ENCODE measurements at places on chromosomes 1 and 21.
A peak's percentile ranks its signal among the peaks of the same experiment; 100 is the strongest.

DNA sequence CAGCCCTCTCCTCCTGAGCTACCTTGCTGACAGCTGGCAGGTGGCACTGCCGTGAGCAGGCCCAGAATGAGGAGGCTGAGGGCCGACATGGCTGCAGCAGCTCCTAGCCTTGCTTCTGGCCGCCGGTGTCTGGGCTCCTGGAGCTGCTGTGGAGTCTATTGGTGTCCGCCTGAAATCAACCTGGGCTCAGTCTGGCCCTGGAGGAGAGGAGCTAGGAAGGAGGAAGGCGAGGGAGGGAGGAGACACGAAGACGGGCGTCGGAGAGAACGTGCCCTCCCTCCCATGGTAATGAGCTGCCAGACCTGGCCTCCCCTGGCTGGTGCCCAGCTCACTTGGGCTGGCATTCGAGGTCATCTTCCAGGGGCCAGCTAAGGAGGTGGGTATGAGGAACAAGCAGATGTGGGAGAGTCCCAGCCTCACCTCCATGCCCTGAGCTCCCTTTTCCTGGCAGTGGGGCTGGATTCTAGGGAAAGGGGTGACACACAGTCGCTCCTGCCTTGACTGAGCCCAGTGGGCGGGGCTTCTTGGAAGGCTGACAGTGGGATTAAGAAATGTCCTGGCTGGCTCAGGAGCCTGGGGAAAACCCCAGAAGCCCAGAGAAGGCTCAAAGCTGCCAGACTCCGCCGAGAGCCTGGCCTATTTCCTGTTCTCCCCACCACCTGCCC lies at the start of gene PDZK1IP1:
PDZK1IP1 (minus strand) TSS at position 193 of the 665 bp plus-strand sequence; CDS start at position 89, 104 bp downstream.
- no peaks in the 10 kb centered on the region for H3K36me3 ChIP-seq
- H3K4me3 ChIP-seq: peak within 1 kb of the TSS; percentile 33
- H3K27ac ChIP-seq: peak within 1 kb of the TSS; percentile 81
- H3K4me1 ChIP-seq: peaks cover 36% of the 10 kb centered on the region
- H3K27me3 ChIP-seq: no peaks in the 10 kb centered on the region
- no peak for DNase-seq

- H3K27ac ChIP-seq: no peak overlapping the region
- no peaks in the 10 kb centered on the region for H3K27me3 ChIP-seq
Observed at GRCh38 chr1:81186261-81186660, 614.5 kb upstream of the ADGRL2 start.

GRCh38 chr1:111778541-111779051 lies 22.9 kb downstream of the DDX20 start:
- peaks cover 6% of the 10 kb centered on the region for H3K36me3 ChIP-seq
- DNase-seq: no peak
- no peaks in the 10 kb centered on the region for H3K4me1 ChIP-seq
- H3K27ac ChIP-seq: no peak overlapping the region
- no peak overlapping the region for H3K4me3 ChIP-seq

DNA sequence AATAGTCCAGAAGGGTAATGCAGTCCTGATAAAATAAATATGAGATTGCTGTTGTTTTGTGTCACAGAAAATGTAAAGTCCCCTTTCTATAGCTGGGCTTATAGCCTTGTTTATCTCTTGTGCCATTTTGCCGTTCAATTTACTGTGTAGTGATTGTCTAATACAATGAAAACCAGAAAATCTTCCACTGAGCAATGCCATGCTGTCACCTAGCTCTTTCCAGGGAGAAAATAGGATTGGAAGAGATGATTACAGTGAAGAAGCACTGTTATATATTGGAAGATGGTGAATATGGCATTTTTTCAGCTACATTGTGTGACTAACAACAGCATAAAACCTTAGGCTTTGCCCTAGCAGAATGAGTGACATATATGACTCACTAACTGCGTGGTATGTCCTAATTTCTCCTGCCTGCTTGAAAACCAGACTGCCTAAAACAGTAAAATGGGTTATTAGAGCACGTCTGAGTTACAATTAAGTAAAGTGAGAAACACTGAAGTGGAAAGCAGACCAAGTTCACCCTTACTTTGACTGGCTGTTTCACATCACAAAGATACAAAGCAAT lies 332.4 kb upstream of the ZP4 start:
- H3K36me3 ChIP-seq: no peaks in the 10 kb centered on the region
- H3K4me1 ChIP-seq: peaks cover 30% of the 10 kb centered on the region
- H3K27me3 ChIP-seq: no peaks in the 10 kb centered on the region
- no peak overlapping the region for H3K4me3 ChIP-seq

GRCh38 chr1:67514786-67515185 lies 84.6 kb upstream of the SERBP1 start:
- no peaks in the 10 kb centered on the region for H3K4me1 ChIP-seq
- no peak overlapping the region for H3K27ac ChIP-seq
- DNase-seq: no peak
- no peaks in the 10 kb centered on the region for H3K36me3 ChIP-seq

DNA sequence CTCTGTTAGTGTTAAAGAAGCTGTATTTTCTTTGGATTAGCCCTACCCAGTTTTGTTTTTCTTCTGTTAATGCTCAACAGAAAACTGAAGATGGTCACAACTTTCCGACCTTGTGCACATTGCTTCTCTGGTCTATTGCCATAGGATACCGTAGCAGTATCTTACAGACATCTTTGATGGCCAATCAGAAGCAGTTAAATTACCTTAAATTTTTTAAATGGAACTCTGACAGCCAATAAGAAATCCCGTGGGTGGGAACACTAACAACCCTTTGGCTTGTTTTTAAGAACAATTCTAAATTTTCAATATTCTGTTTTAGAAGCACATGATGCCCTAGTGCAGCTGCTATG lies 17.2 kb downstream of the NFYC start:
- no peak for DNase-seq
- peak overlapping the region; percentile 84 for H3K27ac ChIP-seq
- no peaks in the 10 kb centered on the region for H3K36me3 ChIP-seq

GRCh38 chr1:67338642-67339041 lies 31.0 kb downstream of the IL12RB2 start:
- no peak overlapping the region for H3K4me3 ChIP-seq
- H3K4me1 ChIP-seq: peaks cover 4% of the 10 kb centered on the region
- H3K27me3 ChIP-seq: no peaks in the 10 kb centered on the region
- H3K27ac ChIP-seq: no peak overlapping the region

GRCh38 chr1:44499306-44499705 lies 94.3 kb downstream of the RNF220 start:
- no peak overlapping the region for H3K4me3 ChIP-seq
- no peak overlapping the region for H3K27ac ChIP-seq
- H3K36me3 ChIP-seq: no peaks in the 10 kb centered on the region
- DNase-seq: no peak

GRCh38 chr1:159113596-159114433 lies 37.2 kb upstream of the AIM2 start:
- H3K27ac ChIP-seq: peak overlapping the region; percentile 58
- no peak for DNase-seq
- H3K27me3 ChIP-seq: no peaks in the 10 kb centered on the region

DNA sequence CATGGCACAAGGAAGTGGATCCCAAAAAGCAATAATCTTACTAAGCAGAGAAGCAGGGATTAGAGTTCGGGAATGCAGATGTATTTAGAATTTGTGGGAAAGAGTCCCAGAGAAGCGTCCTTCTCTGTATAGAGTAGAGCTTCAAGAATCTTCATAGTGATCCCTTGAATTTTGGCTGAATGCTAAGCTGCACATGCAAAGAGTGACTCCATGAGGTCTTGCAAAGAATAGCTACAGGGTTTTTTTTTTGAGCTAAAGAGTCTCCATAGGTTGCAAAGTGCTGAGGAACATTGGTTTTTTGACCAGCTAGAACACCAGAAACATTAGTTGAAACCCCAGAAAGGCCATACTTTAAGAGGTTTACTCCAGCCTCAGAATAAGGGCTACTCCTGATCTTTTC lies 206.7 kb downstream of the CTH start:
- no peaks in the 10 kb centered on the region for H3K4me1 ChIP-seq
- H3K27me3 ChIP-seq: no peaks in the 10 kb centered on the region
- no peak for DNase-seq
- H3K36me3 ChIP-seq: no peaks in the 10 kb centered on the region

- no peak for DNase-seq
- H3K4me1 ChIP-seq: no peaks in the 10 kb centered on the region
- H3K4me3 ChIP-seq: no peak overlapping the region
- no peaks in the 10 kb centered on the region for H3K27me3 ChIP-seq
- H3K36me3 ChIP-seq: no peaks in the 10 kb centered on the region
Observed at GRCh38 chr1:212259693-212260480, 25.3 kb upstream of the PPP2R5A start.

DNA sequence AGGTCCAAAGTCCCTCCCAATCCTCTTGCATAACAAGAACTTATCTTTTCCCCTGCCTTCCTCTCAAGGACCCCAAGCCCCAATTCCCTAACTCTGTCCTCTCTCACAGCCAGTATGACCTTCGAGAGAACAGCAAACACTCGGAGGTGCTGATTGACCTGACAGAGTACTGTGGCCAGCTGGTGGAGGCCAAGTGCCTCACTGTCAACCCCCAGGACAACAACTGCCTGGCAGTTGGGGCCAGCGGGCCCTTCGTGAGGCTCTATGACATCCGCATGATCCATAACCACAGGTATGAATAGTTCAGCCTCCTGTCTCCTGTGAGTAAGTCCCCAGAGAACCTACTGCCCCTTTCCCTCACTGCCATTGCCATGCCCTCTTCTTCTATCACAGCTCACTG lies 29.9 kb upstream of the TMEM222 start:
- H3K4me1 ChIP-seq: no peaks in the 10 kb centered on the region
- H3K27ac ChIP-seq: no peak overlapping the region
- H3K4me3 ChIP-seq: no peak overlapping the region
- DNase-seq: no peak

DNA sequence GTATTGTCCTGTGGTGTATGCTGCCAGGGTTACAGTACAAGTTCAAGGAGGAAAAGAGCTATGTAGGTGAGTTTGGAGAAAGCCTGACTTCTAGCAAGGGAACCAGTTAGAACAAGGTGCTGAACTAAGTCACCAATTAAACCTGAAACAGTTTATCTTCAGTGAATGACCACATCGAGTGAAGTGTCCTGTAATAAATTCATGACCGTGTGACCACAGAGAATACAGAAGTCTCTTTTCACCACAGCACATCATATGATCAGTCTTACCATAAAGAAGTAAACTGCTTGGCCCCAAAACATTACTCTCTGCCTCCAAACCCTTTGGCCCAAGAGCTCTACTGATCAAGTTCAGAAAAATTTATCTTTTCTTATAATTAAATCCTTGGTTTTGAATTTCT lies 141.4 kb downstream of the DAB1 start:
- no peak for DNase-seq
- H3K36me3 ChIP-seq: no peaks in the 10 kb centered on the region
- H3K27me3 ChIP-seq: no peaks in the 10 kb centered on the region
- H3K27ac ChIP-seq: no peak overlapping the region
- no peaks in the 10 kb centered on the region for H3K4me1 ChIP-seq
- H3K4me3 ChIP-seq: no peak overlapping the region

DNA sequence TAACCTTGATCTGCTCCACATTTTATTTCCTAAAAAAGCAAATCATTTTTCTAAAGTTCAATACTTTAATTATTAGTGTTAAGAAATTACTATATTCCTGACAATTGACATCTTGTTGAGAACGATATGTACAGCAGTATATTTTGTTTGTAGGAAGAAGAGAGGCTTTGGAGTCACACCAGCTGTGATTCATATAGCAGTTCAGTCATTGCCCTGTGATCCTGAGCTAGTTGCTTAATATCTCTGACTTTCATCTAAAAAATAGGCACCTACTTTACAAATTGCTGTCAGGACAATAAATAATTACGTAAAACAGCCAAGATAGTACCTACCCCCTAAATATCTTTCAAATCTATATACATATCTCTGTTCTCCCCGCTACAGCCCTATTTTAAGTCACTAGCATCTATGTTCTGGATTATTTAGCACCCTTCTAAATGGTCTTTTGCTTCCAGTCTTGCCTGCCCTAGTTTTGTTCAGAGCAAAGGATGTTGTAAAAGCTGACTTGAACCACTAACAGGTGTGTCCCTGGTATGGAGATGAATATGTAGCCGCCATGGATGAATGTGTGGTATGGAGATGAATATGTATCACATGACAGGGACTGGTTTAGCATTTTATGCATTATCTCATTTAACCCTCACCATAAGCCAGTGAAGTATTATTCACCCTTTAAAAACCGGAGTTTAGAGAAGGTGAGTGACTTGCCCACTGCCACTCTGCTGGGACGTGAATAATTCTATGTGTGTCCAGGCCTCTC lies 42.2 kb downstream of the RNF220 start:
- no peak overlapping the region for H3K4me3 ChIP-seq
- no peaks in the 10 kb centered on the region for H3K27me3 ChIP-seq
- no peaks in the 10 kb centered on the region for H3K36me3 ChIP-seq
- no peak for DNase-seq
- no peaks in the 10 kb centered on the region for H3K4me1 ChIP-seq

GRCh38 chr21:44292812-44293195 lies 7.0 kb upstream of the PFKL start:
- H3K4me1 ChIP-seq: peaks cover 24% of the 10 kb centered on the region
- no peaks in the 10 kb centered on the region for H3K36me3 ChIP-seq
- no peak overlapping the region for H3K27ac ChIP-seq
- no peak for DNase-seq

GRCh38 chr21:37507716-37508115 lies 141.1 kb downstream of the DYRK1A start:
- no peak for DNase-seq
- H3K27me3 ChIP-seq: no peaks in the 10 kb centered on the region
- H3K4me3 ChIP-seq: no peak overlapping the region

DNA sequence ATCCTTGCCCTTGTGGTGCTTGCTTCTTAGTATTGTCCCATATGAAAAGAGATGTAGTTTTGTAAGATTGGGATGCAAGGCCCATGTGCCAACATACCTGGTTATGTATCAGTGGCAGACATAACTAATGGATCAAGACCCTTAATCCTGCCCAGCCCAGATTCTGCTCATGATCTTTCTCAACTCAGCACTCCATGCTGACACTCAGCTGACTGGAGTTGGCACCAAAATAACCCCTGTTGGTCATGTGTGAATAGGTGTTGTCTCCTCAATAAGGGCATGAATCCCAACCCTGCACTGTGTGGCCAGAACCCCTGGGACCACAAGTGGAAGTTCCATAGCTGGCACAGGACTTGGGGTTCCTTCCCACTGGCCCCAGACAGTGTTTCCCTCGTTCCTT lies 13.9 kb upstream of the CNR2 start:
- DNase-seq: no peak
- H3K27me3 ChIP-seq: no peaks in the 10 kb centered on the region
- no peak overlapping the region for H3K27ac ChIP-seq

- no peaks in the 10 kb centered on the region for H3K27me3 ChIP-seq
- no peaks in the 10 kb centered on the region for H3K36me3 ChIP-seq
- peaks cover 28% of the 10 kb centered on the region for H3K4me1 ChIP-seq
- no peak for DNase-seq
- no peak overlapping the region for H3K27ac ChIP-seq
Observed at GRCh38 chr1:211732293-211732980, 57.0 kb upstream of the NEK2 start.

Measured in esophagus squamous epithelium (tissue), 5 donors.